ENCODE measurements at places on chromosomes 7 and 10. TPM values are rescaled to one million over a fixed set of nuclear protein-coding genes. Genes with fewer than 3 reads are reported as not detected.

Gene SLC13A1
- total RNA-seq, result not detected

Gene KCND2
- not detected for total RNA-seq

DNA sequence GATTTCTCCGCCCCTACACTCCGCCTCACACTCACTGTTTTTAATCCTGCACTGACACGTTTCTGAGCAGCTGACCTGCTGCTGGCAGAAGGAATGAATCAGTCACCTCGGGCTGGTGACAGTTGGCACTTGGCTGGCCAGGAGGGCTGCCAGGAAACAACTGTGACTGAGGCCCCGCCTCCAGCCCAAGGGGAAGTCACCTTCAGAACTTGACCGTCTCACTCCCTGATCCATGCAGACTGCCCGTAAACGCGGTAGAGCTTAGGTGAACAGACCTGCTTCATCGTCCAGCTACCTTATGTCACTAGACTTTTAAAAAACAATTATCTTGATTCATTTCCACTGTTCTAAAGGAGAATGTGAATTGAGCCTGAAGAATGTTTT is 107.5 kb downstream of the DOCK1 start:
- DNase-seq, result no peak

- no peak for DNase-seq
Measured at GRCh38 chr7:92260248-92260781, 14.5 kb downstream of the ANKIB1 start.

Gene ACSM6
- not detected for total RNA-seq

GRCh38 chr10:118564652-118565051 is 30.8 kb downstream of the PRLHR start:
- no peak for DNase-seq

Gene BTBD16
- total RNA-seq, result not detected

DNA sequence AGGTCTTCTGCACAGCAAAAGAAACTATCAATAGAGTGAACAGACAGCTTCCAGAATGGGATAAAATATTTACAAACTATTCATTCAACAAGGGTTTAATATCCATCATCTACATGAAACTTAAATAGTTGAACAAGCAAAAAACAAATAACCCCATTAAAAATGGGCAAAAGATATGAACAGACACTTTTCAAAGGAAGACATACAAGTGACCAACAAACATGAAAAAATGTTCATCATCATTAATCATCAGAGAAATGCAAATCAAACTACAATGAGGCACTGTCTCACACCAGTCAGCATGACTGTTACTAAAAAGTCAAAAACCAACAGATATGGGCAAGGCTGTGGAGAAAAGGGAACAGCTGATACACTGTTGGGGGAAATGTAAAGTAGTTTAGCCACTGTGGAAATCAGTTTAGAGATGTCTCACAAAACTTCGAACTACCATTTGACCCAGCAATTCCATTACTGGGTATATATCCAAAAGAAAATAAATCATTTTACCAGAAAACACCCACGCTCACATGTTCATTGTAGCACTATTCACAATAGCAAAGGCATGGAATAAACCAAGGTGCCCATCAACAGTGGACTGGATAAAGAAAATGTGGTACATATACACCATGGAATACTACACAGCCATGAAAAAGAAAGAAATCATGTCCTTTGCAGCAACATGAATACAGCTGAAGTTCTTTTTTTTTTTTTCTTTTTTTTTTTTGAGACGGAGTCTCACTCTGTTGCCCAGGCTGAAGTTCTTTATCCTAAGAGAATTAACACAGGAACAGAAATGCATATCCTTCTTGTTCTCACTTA is 172.6 kb downstream of the KLF6 start:
- DNase-seq, result no peak

- no peak for DNase-seq
Measured at GRCh38 chr7:151239837-151240459, 7.7 kb downstream of the CHPF2 start.

DNA sequence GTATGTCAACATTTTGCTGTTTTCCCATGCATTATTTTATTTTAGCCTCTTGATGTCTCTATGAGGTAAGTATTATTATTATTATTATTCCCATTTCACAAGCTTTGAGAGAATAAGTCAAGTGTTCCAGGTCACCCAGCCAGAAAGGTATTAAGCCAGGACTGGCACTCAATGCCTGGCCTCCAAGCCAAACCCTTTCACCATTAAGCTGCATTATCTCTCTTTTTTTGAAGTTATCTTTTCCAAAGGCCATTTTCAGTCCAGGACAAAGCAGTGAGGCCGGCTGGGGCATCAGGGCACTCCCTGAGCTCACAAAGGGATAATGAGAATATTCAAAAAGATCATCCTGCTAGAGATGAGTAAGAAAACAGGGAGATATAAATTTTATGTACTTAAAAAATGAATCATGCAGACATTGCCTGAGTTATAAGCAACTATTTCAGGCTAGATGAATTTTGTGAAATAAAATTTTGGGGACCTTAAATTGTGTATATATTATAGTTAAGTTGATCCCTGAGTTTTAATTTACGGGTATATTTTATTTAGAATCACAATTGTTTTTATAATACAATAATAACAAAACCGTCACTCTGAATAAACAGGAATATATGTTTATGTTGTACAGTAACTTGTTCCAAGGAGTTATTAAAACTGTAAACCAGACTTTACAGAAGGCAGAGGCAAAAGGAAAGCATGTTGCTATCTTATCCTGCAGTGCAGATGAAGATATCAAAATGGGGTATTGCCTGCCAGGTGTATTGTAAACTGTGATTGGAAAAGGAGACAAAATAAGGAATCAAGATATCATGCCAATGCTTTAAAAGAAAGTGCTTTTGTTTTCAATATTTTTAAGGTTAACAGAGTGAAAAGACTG is 51.3 kb upstream of the CAV2 start:
- no peak for DNase-seq

Gene A1CF
- not detected for total RNA-seq

DNA sequence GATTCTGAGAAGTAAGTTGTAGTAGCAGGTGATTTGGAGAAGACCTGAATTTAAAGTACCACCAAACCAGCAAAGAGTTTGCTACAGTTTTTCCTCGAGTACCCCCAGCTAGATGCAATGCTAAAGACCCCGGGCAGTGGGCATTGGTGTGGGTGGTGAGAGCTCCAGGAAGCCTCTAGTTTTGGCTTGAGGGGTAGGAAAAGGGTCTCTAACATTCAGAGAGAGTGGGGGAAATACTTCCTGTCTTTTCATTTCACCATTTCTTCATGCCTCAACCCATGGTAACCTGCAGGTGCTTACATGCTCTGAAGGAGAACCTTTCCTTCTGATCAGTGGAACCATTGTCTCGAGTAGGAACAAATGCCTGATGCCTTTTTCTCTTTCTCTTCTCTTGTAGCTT is 352.2 kb downstream of the CALN1 start:
- DNase-seq, result no peak

- DNase-seq, result no peak
Measured at GRCh38 chr7:94590526-94591162, 65.3 kb downstream of the SGCE start.

Gene TWIST1
- not detected for total RNA-seq

- DNase-seq, result no peak
Measured at GRCh38 chr7:17546592-17546991, 248.1 kb downstream of the AHR start.

- no peak for DNase-seq
Measured at GRCh38 chr10:122112021-122112616, 123.2 kb downstream of the TACC2 start.

- DNase-seq, result no peak
Measured at GRCh38 chr10:131781791-131782190, 119.0 kb upstream of the PPP2R2D start.

DNA sequence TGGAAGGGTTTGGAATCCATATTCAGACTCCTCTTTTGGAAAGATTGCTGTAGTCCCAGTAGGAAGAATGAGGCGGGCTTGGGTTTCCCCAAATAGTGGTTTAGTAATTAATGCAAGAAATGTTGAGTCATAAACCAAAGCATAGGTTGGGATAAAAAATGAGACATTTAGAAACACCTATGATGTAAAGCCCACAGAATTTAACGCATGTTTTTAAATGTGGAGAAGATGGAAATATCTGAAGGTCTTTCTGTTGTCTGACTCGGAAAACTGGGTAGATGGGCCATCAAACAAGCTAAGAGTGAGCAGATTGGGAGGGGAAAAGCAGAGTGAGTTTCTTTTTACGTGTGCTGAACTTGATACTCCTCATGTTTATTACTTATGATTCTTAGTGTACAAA is 62.2 kb downstream of the LANCL2 start:
- no peak for DNase-seq

DNA sequence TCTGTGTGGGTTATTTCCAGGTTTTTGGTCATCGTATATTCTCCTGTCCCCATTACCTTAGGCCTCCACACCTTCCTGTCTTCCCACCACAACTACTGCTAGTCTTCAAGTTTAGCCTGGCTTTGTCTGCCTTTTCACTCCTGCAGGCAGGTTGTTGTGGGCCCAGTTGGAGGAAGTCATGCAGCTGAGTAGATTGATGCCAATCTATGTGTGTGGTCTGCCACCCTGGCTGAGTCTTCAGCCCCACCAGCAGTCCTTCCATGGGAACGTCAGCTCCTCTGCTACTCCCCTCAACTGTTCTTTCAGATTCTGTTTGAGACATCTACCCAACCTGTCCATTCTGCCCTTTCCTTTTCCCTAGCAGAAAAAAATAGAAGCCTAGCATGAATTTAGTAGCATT is 6.3 kb downstream of the RINT1 start:
- DNase-seq, result no peak

- DNase-seq, result peak; percentile 44
Measured at GRCh38 chr10:80201608-80202141, 3.7 kb downstream of the ANXA11 start.

DNA sequence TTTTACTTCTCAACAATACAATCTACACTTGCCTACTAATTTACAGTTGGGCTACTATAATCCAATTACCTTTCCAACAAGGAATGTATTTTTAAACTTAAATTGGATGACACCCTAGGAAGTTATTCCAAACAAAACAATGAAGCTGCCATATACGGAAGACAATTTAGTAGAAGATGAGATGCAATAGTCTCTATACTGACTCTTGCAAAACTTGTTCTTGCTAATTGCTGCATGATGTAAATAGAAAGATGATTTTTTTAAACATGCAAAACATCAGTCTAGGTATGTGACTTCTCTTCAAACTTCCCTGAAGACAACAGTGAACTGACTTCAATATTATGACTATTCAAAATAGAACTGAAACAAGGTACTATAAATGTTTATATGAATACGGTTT is 17.6 kb downstream of the NT5C3A start:
- no peak for DNase-seq

DNA sequence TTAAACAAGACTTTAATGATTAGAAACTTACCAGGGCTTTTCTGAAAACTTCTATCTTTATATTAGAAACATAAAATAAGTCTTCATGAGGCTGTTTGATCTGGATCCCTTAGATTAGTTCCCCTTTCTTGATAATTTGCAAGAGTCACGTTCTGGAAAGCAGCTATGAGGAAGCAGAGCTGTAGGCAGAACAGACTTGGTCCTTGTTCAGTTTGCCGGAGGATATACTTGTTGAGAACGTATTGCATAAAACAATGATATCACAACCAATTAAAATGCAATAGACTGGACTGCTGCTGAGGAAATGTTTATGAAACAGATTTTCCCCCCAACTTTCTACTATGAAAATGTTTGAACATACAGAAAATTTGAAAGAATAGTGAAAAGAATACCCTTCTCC is 2.8 kb downstream of the SAMD9L start:
- DNase-seq, result no peak

Gene LCOR
- total RNA-seq, result 24.3 TPM

Gene NODAL
- total RNA-seq, result not detected

- DNase-seq, result no peak
Measured at GRCh38 chr10:102779680-102780526, 36.2 kb downstream of the WBP1L start.

GRCh38 chr10:14291296-14291695 is 39.4 kb downstream of the FRMD4A start:
- DNase-seq, result no peak

Gene ZCCHC24
- total RNA-seq, result 1.0 TPM

DNA sequence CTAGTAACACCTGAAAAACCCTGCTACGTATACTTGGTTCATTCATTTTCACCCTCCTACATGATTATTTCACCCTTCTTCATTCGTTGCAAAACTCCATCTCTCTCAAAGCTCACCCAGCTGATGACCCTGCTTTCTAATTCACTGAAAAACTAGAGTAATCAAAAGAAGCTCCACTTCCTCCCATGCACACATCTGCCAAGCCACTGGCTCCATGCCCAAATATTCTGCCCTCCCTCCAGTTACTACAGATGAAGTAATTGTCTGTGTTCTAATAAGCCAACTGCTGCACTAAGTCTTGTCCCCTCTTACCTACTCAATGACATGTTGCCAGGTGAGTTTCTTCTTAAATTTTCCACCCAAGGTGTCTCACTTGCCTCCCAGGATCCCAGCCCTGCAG is 96.9 kb upstream of the CCDC71L start:
- DNase-seq, result no peak

DNA sequence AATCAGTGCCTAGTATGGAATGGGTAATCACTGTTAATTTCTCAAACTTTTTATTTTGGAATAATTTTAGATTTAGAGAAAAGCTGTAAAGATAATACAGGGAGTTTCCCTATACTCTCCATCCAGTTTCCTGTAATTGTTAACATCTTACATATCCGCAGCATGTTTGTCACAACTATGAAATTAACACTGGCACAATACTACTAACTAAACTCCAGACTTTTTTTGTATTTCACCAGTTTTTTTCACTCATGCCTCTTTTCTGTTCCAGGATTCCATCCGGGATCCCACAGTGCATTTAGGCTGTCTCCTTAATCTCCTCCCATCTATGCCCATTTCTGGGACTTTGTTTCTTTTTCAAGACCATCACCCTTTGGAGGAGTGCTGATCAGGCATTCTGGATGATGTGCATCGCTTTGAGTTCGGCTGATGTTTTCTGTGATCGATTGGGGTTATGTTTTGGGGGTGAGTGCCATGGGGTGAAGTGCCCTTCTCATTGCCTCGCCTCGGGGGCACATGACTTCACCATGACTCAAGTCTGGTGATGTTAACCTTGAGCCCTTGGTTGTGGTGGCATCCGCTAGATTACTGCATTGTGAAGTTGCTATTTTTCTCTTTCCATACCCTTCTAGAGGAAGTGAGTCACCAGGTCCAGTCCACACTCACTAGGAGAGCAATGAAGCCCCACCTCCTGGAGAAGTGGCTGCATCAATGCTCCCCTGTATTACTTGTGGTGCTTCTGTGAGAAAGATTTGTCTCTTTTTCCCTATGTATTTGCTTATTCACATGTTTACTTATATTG is 43.9 kb upstream of the GRB10 start:
- peak; percentile 78 for DNase-seq

GRCh38 chr10:3532644-3533043 is 252.4 kb downstream of the KLF6 start:
- DNase-seq, result no peak

DNA sequence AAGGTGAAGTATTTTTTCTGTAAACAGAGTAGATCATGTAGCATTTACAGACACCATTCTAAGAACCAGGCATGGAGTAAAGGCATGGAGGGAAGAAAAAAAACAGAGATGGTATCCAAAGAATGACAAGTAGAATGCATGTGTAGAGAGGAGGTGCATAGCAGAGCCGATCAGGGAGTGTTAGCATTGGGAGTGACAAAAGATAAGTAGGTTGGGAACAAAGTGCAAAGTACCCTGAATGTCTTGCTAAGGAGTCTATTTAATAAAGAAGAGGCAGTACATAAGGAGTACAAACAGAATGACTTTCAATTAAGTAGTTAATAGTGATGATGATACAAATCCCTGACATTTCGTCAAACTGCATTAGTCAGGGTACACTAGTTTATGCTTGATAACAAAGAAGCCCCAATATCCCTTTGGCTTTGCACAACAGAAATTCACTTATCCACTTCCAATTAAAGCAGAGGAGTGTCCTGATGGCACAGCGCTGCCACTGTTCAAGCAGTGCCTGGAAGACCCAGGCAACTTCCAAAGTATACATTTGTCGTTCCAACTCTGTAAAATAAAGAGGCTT is 371.5 kb downstream of the TNS3 start:
- DNase-seq, result no peak

Data from activated CD8-positive, alpha-beta T cell treated with anti-CD3 and anti-CD28 coated beads for 36 hours (primary cell).